H9 (cell line): ENCODE measurements at places on chromosomes 4 and X.

GRCh38 chr4:19575924-19576323 lies 675.8 kb upstream of the SLIT2 start:
- no peak for DNase-seq

GRCh38 chr4:158055668-158056067 lies 117.2 kb downstream of the GASK1B start:
- no peak for DNase-seq

DNA sequence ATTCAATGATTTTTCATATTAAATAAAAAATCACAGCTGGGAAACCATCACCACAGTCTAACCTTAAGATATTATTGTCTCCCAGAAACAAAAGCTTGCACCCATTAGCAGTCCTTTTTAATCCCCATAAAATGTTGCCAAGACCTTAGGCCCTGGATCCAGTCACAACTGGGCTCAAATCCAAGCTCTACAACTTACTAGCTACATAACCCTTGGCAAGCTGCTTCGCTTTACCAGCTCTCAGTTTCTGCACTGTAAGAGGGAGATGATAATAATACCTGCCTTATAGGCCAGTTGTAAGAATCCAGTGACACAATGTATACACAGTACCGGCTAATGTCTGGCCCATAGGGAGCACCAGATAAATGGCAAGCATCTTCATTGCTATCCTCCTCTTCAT lies 400.9 kb upstream of the FGF13 start:
- DNase-seq: no peak

DNA sequence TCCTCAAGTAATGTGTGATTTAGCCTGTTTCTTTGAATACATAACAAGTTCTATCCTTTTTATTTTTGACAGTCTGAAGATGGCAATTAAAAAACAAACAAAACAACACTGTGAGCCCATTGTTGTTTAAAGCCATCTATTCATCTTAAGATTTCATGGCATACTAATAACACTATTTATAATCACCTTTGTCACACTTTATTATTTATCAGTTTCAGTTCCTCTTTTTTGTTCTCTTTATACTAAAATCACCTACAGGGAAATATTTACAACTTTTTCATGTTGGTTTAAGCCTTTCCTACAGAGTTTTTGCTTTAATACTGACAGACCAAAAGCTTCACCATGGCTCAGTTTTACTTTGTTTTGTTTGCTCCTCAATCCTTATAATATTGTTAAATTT lies 247.4 kb upstream of the CTSO start:
- no peak for DNase-seq

DNA sequence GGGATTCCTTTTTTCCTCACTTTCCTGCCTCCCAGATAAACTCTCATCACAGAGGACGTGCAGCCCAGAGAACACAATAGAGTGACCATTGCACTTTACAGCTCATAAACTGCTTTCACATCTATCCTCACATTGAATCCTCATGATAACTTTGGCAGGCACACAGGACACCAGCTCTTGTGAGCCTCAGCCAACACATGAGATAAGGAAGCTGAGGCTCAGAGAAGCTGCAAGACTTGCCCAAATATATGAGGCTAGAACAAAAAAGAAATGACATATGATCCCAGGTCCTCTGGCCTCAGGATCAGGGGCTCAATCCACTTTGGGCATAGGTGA lies 85.0 kb upstream of the CPEB2 start:
- DNase-seq: no peak

DNA sequence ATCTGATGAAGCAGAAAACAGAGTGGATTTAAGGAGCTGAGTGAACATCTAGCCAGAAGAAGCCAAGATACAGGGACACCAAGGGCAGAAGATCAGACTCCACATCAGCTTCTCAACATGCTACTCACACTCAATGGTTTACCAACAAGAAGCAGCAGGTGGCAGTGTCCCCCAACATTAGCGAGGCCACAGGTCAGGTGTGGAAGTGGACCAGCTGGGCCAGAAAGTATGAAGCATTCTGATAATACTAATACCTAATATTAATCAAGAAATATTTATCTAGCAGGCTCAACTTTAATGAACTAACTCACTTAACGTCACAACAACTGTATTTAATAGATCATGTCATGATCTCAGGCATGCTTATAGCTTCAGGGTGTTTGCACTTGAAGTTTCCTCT lies 73.4 kb upstream of the TTC29 start:
- DNase-seq: peak; percentile 55

GRCh38 chr4:121900132-121900983 lies 30.1 kb upstream of the BBS7 start:
- DNase-seq: peak; percentile 46

- no peak for DNase-seq
Observed at GRCh38 chrX:69813677-69814076, 197.8 kb downstream of the EDA start.

GRCh38 chrX:47208108-47208507 lies 10.4 kb upstream of the CDK16 start:
- DNase-seq: no peak
